ENCODE measurements at places on chromosomes 4 and X.

DNA sequence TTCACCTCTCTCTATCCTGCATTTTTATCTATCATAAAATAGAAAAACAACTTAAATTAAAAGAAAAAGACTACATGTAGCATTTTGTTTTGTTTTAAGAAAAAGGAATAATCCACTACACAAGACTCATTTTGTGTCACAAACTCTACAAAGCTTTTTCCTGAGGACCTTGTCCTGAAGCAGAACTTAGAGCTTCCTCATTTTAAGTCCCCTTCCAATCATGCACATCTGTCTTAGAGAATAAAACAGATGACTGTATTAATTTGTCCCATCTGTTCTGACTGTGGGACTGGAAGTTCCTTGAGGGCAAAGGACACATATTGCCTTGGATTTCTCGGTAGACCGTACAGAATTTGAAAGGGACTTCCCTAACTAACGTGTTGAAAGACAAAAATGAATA lies 218.5 kb downstream of the COL25A1 start:
- DNase-seq = no peak

DNA sequence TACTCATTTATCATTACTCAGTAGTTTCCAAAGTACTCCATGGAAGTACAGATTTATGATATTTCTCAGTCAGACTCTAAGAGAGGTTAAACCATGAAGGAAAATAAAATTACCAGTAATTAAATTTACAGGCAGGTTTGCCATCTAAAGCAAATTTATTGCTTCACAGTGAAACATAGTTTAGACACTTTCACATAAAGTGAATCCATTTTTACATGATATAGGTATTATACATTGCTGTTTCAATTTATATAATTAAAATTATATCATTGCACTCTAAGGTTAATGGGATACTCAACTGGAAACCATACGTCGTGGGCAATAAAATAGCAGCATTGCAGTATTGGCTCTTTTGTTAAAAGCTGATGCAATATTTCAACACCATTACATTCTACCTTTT lies 202.8 kb downstream of the SLIT2 start:
- no peak for DNase-seq

DNA sequence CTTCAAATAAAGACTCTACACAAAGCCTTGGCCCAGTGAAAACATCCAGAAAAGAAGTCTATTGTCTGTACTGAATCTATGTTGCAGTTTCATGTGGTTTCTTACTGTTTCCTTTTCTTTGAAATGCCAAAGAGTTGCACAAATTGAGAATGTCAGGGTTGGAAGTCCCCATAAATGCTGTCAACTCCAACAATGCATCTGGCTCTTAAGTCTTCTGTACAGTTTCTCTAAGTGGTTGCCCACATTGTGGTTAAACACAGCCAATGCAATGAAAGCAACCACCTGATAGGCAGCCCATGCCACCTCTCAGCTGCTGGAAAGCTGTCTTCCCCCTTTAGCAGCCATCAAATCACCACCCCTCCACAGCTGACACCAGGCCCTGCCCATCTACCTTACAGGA lies 67.2 kb upstream of the C1GALT1C1 start:
- peak; percentile 71 for DNase-seq

DNA sequence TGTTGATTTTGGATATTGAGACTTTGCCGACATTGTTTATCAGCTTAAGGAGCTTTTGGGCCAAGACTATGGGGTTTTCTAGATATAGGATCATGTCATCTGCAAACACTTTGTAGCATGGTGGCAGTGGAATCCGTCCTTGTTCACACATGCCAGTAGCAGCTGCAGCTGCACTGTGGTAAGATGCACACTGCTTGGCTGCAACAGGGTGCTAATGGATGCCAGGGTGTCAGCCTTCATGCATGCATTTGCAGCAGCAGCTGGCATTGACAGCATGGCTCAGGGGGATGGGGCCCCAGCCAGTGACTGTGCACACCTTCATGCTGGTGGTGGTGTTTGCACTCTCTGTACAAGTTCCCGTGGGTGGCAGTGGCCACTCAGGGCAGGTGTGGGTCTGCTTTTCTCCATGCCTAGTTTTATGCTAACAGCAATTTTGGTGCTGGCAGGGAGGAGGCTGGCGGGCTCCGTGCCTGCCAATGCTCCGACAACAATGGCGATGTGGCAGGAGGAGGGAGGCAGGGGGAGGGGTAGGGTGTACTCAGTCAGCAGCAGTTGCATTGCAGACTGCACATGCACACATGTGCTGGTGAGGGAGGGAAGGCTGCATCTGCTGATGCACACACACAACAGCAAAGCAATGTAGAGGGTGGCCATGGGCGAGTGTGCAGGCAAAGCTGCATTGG lies 37.5 kb downstream of the BEX3 start:
- no peak for DNase-seq
